Cardiac septum (tissue), 1 donor: ENCODE measurements at places on chromosomes 5 and 9. TPM values are rescaled to one million over a fixed set of nuclear protein-coding genes. Genes with fewer than 3 reads are reported as not detected.

Gene TXNDC8
- total RNA-seq = not detected

Gene ADGRV1
- 0.19 TPM for total RNA-seq

Gene CYLC2
- total RNA-seq = not detected

Gene GABRA6
- not detected for total RNA-seq

Gene IFNA10
- total RNA-seq = not detected

Gene TMEM215
- not detected for total RNA-seq

Gene ARID3C
- total RNA-seq = not detected

- DNase-seq = no peak
These were observed 1227.7 kb upstream of the WWC1 start for GRCh38 chr5:167063788-167064187.

GRCh38 chr5:78568212-78568611 is 80.4 kb downstream of the LHFPL2 start:
- no peak for DNase-seq

- no peak for DNase-seq
These were observed 492.4 kb downstream of the GADD45G start for GRCh38 chr9:90097237-90097636.

GRCh38 chr9:115891929-115892328 is 261.7 kb upstream of the PAPPA start:
- no peak for DNase-seq

DNA sequence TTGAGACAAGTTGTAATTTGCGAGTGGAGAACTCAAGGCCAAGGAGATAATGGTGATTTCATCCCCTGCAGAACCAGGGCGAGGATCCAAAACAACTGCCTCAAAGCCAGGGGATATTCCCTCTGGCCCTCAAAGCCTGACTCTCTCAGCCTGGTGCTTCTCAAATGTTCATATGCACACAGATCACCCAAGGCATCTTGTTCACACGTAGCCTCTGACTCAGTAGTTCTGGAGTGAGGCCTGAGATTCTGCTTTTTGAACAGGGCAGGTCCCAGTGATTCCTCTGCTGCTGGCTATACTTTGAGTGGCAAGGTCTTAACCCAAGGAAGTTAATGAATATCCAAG is 30.2 kb upstream of the WWC1 start:
- no peak for DNase-seq

DNA sequence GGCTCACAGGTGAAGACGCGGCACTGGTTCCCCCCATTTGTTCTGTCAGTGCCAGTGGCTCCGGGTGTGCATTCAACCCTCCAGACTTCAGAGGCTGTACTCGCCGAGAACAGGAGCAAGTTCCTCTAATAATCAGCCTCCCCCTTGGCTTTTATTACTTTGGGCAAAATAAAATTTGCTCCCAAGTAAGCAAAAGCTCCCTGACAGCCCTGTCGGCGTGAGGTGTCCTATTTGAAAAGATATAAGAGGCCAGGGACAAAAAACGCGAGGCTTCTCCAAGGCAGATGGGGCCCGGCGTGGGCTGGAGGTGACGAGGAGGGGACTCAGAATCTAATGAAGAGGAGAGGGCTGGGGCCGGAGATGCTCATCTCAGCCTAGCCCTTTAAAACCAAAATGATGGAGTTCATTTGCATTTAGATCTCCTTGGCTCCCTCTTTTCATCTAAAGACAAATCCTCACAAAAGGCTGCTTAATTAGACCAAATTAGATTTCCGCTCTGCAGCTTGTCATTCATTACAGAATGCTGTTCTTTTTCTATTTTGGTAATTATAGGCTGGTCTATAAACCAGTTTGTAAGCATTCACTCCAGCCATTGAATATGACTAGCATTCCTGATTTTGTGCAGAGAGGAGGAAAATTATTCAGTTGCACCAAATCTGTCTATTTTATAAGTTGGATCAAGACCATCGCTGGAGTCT is 68.5 kb downstream of the CFAP77 start:
- DNase-seq = no peak

DNA sequence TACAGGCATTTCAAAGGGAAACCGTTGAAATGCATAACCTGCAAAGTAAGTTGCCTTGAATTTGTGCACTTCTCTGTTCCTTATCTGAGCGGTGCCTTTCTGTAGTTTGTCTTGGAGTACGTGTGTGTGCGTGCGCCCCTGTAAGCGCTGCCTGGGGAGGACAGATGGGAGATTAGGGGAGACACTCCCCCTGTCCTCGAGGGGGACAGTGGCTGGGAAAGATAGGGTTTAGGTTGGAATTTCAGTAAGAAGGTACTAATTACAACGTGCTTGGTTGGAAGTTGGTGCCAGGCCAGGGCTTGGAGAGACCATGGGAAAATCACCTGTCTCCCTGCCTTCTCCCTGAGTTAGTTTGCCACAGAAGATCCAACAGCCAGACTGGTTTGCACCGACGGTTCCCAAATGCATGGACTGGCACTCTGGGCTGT is 73.2 kb downstream of the PIK3R1 start:
- no peak for DNase-seq

DNA sequence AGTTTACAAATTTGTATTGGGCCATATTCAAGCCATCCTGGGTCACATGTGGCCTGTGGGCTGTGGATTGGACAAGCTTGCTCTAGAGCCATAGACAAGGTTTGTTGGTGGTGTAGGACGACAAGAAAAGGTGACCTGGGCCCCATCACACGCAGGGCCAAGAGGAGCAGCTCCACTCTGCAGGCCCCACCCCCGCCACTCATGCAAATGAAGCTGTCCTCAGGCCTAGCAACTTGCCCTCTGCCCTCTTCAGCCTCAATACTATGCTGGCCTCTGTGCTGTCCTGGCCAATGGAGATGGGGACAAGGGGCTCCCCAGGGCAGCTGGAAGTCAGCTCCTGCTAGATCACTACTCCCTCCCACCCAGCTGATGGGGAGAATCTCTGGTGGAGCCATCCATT is 55.2 kb upstream of the TMEM252 start:
- DNase-seq = no peak

- no peak for DNase-seq
These were observed 323.4 kb downstream of the PSAT1 start for GRCh38 chr9:78620303-78620702.

GRCh38 chr9:38235244-38235643 is 157.3 kb upstream of the ALDH1B1 start:
- no peak for DNase-seq

DNA sequence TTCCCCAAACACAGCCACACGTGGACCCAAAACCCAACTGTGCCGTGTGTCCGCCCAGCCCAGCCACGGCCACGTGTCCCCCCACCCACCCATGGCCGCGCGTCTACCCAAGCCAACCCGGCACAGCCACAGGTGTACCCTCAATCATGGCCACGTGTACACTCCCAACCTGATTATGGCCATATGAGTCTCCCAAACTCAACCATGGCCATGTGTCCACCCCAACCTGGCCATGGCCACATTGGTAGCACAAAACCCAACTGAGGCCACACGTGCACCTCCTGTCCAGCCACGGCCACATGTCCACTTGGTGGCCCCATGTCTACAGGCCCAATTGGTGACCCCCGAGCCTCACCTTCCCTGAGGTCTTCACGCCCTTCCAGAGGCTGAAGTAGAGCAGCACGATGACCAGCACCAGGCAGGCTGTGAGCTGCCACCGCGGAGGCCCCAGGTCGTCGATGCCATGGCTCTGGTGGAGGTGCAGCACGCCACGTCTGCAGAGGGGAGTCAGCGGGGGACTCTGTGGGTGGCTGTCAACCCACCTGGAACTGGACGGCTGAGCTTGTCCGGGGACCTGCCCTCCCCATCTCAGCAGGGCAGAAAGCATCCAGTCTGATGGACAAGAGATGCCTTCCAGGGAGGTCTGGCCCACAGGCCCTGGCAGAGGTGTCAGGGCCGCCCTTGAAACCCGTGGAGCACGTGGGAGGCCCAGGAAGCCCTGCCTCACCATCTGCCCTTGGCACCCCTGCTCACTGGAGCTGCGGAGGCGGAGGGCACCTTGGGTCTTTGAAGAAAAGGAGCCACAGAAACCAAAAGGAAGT is 23.5 kb downstream of the SLC6A3 start:
- no peak for DNase-seq

DNA sequence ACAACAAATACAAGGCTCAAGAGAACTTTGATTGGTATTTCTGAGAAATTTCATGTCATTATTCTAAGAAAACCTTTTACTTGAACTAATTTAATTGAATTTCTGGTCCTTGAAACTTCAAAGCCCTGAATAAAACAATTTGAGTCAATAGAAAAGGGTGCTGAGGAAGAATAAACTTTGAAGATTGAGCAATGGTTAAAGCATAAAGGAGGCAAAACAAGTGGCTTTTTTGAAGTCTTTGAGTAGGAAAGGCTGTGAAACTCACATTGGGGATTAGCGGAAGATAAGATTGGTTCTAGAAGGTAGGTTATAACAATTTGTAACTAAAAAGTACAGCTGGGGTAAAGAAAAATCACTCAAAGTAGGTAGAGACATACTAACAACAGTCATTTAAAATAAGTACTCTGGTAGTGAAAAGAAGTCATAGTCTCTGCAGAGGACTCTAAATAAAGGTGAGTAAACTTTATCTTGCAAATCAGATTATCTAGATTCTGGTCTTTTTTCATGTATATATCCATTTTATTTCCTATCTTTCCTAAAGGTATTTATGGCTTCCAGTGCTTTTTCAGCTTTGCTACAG is 6.4 kb upstream of the PLPP1 start:
- DNase-seq = no peak

DNA sequence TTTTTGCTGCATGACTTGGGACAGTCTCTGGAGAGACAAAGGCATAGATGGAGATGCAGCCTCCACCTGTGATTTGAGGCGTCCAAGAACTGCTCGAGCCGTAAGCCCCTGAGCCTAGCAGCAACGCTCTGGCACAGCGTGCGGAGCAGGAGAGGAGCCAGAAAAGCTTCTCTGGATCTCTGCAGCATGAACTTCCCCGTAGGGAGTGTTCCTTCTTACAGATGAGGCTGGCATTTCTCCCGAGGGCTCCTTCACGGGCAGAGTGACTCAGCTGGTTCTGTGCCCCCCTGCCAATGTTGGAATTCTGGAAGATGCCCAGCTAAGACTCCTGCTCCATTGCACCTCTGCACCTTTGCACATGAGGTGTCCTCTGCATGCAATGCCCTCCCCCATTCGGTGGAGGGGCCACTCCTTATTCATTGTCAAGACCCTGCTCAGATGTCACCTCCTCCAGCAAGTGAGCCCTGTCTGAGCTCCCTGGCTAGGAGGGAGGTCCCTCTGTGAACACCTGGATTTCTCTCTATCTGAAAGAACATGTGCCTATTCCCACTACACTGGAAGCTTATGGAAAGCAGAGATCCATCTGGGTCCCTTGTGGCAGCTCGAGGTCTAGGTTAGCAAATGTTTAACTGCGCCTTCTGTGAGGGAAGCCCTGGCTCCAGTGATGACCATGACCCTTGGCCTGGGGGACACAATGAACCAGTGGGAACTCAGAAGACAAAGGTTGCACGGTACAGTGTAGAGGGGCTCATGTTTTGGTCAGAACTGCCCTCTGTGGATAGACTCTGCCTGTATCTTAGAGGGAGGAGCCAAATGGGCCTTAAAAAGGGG is 39.6 kb downstream of the SH3PXD2B start:
- no peak for DNase-seq

GRCh38 chr9:134469041-134469875 is 143.0 kb downstream of the RXRA start:
- no peak for DNase-seq

DNA sequence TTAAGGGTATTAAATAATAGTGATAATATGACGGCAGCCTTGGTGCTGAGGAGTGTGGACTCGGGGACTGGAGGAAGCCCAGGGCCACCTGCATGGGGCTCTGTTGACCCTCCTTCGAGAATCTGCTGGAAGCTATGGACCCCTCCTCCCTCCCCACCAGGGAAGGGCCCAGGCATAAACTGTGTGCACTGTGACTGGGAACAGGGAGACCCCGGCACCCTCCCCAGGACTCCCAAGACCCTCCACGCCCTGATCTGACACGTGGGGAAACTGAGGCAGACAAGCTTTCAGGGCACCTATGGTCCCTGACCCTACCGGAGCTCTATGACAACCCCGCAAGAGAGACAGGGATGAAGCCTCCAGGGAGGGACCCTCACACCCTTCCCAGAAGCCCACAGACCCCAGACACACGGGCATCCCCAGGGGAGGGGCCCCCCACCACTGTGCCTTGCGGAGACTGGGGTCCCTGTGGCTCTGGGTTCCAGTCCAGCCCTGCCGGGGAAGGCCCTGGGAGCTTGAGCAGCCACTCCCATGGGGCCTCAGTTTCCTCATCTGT is 6.5 kb upstream of the EGFL7 start:
- DNase-seq = no peak

GRCh38 chr5:36239370-36240293 is 2.1 kb downstream of the NADK2 start:
- no peak for DNase-seq

DNA sequence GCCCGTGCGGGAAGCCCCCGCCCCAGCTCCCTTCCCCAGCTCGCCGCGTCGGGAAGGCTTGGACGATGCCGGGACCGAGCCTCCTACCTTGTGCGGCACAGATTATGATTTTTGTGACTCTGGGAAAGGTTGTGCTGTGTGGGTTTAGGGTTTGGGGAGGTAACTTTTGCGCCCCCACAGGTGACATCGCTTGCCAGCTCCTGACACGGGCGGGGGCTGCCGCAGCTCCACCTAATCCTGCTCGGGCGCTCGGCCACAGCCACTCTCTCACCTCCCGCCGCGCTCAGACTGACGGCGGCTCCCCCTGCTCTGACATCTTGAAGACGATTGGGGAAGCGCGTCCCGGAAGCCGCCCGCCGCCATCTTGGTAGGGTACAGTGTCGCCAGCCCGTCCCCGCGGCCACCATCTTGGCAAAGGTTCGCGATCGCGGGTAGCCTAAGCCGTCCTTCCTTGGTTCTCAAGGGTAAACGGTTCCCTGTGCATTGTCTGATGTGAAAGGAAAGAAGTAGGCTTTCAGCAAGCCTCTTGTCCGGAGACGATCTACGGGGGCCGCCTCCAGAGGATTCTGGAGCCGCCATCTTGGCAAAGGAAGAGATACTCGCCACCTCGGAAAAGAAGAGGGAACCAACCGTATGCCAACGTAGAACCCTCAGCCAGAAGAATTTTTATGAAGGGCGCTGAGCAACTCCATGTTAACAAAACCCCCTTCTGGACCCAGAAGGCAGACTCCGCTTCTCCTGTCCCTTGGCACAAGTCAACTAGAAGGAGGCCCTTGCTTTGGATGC is 1.8 kb upstream of the NR3C1 start:
- peak; percentile 93 for DNase-seq
